ENCODE measurements at places on chromosomes 3 and 15.
A peak's percentile ranks its signal among the peaks of the same experiment; 100 is the strongest.

DNA sequence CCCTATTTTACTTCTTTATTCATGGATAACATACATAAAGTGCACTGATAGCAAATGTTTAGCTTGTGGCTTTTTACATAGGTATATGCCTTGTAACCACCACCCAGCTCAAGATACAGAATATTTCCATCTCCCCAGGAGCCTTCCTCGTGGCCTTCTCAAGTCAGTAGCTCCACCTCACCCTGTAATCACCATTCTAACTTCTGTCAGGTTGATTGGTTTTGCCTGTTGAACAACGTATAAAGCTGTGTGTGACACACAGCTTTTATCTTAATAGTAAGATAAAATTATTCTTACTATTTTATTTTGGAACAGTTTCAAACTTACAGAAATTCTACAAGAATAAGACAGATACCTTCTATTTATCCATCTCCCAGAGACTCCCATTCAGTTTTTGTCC lies 13.3 kb downstream of the ATG7 start:
- DNase-seq, result no peak

DNA sequence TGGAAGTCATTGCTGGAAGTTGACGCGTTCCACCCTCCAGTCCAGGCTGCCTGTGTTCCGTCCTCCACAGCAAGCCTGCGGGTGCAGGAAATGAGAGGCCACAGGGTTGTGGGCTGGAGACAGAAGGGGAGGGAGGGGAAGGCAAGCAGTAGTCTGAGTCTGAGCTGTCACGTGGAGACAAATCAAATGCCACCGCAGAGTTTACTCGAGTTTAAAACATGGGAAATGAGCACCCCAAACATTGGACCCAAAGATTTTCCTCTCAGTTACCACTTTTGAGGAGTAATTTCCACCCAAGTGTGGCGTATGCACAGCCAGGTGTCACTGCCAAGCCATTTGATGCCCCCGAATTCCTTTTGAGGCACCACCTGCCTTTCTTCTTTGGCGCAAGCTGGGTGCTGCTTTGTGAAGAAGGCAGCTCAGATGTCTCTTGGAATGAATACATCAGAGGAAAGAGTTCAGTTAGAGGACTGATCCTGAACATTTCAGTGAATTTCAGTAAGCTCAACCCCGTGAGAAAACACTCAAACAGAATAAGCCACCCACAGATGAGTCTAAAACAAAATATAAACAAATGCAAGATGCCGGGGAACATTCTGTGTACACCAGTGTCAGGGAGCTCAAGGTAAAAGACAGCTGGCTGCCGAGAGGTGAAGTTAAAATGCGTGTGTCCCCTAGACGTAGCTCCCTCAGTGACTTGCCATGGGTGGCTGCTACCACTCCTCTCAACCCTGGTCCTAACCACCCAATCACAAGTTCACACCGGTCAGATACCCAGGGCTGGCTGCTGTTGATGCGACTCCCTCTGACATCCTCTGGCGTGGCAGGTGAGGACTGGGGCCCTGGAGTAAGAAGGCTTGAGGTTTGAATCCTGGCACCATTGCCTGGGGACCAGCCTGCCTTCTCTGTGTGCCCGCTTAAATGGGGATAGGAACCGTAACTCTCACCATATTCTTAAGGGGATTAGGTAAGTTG lies 203.8 kb downstream of the UACA start:
- DNase-seq, result no peak

- DNase-seq, result no peak
Observed at GRCh38 chr3:177467247-177467985, 270.1 kb upstream of the TBL1XR1 start.

- no peak for DNase-seq
Observed at GRCh38 chr15:66765478-66766281, 63.6 kb downstream of the SMAD6 start.

GRCh38 chr3:119937229-119937628 lies 155.3 kb downstream of the NR1I2 start:
- no peak for DNase-seq

- peak; percentile 81 for DNase-seq
Observed at GRCh38 chr3:106135451-106136160, 266.8 kb upstream of the CBLB start.

DNA sequence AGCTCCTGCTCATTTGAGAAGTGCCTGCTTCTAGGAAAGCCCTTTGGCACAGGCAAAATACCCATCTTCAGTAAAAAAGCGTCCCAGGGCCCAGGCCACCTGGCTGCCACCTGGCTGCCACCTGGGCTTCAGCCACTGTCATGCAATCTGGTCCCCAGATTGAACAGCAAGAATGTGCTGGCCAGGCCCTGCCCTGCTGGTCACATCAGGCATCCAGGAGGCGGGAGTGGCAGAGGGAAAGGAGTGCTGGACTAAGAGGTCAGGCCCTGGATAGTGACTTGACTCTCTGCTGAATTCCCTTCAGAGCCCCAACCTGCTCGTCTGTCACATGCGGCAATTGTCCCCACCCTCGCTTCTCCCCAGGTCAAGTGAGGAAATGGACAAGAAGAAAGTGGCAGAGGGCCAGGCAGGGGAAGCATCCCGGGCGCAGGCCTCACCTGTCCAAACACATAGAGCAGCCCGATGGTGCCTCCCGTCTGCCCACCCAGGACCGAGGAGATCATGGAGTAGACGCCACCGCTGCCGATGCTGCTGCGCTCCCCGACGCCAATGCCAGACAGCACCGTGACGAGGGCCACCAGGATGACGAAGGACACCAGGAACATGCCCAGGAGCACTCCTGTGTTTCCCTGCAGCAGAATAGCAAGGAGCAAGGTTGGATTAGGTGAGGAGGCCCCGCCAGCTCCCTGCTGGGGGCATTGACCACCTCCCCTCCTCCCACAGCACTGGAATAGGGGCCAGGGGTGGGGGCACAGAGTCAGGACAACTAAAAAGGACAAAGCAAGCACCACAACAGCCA lies 25.5 kb downstream of the SLC12A8 start:
- no peak for DNase-seq

DNA sequence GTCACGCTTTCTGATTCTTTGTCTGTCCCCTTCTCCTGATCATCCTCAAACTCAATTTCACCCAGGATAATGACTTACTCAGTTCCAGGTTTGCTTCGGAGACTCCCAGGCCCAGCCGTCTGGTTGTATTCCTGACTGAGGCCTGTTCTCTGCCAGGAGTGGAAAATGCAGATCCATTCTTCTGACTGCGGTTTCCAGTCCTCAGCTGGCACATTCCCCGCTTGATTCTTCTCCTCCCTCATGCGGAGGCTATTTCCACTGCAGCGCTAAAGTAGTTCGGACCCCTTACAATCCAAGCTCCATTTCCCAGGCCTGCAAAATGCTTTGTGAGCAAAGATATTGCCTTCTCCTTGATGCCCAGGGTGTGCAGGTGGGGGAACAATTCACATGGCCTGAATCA lies 47.2 kb upstream of the GALNT15 start:
- no peak for DNase-seq

DNA sequence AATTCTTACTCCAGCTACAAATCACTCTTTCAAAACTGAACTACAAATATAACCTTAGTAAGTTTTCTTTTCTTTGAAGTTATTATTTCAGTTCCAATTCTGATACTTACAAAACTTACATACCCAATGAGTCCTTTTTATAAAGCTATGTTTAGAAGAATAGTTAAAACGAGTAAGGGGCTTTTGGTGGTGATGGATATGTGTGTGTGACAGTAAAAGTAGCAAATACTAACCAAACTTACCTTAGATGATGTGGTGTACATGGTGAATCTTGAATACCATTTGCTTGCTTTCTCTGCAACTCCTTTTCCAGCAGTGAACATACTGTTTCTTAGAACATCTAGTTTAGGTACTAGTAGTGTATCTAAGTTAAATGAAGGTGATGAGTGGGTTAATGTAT lies 68.4 kb downstream of the SLC24A1 start:
- DNase-seq, result no peak

DNA sequence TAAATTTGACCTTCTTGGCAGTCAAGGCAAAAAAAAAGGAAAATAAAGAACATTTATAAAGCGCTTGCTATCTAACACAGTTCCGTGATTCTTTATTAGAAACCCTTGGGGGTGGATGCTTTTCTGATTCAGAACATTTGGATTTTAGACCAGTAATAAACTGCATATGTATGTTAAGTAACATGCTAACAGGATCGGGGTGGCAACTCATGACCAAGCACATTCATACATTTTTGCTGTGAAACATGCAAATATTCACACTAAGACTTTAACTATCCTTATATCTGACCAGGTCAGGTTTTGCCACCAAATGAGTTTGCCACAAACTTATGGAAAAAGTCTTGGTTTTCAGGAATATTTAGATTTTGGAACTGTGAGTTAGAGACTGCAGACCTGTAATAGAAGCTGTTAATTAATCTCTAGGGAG lies 30.4 kb upstream of the KLF13 start:
- DNase-seq, result no peak

GRCh38 chr15:62883938-62884479 lies 158.5 kb upstream of the TPM1 start:
- no peak for DNase-seq

DNA sequence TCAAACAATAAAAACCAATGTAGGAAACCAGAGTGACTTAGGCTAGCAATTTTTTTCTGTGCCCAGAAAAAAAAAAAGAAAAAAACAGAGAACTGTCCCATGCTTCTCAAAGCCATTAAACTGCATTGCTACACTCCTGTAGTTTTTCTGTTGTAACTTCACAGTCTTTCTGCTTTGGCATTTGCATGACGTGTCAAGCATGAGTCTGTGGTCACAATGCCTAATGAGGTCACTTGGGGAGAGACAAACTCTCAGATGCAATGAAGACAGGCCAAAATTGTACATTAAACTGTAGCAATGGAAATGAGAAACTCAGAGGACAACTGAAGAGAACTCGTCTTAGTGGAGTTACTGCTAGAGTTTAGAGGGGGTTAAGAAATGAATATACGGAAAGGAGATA lies 30.8 kb downstream of the CCDC80 start:
- DNase-seq, result no peak

GRCh38 chr3:157059181-157059580 lies 100.8 kb downstream of the CCNL1 start:
- DNase-seq, result no peak

- no peak for DNase-seq
Observed at GRCh38 chr3:101900736-101901135, 51.4 kb downstream of the NFKBIZ start.

- DNase-seq, result no peak
Observed at GRCh38 chr3:130687327-130687726, 59.3 kb downstream of the PIK3R4 start.

DNA sequence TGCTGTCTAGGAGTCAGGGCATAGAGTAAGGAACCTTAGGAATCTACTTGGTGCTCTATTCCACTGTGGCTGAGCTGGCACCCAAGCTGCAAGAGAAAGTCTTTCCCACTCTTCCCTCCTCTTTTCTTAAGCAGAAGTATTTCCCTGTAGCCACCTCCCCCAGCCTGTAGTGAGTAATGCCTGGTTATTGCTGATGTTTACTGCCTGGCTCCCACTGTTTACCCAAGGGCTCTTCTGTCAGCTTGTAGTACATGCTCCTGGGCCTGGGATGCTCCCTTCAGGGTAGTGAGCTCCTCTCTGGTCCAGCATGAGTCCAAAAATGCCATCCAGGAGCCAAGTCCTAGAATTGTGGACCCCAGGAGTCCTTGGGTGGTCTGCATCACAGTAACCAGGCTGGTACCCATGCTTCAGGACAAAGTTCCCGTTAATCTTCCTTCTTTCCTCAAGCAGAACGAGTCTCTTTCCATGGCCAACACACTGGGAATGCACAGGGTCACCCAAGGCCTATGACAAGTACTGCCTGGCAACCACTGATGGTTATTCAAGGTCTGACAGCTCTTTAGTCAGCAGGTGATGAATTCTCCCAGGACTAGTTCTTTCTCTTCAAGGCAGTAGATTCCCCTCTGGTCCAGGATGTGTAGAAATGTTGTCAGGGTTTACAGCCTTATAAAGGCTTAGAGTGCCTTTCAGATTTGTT lies 17.6 kb downstream of the GALK2 start:
- DNase-seq, result no peak

GRCh38 chr3:107675233-107675900 lies 152.6 kb downstream of the BBX start:
- no peak for DNase-seq

DNA sequence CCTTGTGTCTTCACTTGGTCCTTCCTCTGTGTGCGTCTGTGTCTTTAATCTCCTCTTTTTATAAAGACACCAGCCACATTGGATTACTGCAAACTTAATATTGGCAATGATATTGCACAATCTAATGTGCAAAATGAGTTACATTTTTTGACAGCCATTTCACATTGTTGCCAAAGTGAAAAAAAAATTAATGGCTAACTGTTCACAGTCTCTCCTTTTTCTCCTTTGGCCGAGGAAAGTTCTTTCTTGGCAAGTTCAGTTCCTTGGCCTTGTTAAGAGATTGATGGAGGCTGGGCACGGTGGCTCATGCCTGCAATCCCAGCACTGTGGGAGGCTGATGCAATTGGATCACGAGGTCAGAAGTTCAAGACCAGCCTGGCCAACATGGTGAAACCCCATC lies 62.2 kb upstream of the ZNF280D start:
- DNase-seq, result no peak

GRCh38 chr3:60743631-60744164 lies 507.6 kb downstream of the FHIT start:
- DNase-seq, result no peak

GRCh38 chr3:25690768-25691533 lies 26.2 kb upstream of the TOP2B start:
- DNase-seq, result no peak

DNA sequence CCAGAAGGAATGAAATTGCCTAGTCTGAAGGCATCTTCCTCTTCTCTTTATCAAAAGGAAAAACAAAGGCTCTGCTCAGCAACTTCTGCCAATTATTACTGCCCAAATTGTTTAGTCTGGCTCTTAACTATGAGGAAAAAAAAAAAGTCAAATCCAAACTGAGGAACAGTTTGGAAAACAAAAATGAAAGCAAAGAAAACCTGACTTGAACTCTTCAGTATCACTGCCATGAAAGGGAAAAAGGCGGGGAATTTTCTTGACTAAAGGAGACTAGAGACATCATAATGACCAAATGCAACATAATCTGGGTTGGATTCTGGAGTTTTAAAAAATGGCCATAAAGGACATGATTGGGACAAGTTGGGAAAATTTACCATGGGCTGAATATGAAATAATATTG lies 156.3 kb downstream of the STT3B start:
- DNase-seq, result no peak

DNA sequence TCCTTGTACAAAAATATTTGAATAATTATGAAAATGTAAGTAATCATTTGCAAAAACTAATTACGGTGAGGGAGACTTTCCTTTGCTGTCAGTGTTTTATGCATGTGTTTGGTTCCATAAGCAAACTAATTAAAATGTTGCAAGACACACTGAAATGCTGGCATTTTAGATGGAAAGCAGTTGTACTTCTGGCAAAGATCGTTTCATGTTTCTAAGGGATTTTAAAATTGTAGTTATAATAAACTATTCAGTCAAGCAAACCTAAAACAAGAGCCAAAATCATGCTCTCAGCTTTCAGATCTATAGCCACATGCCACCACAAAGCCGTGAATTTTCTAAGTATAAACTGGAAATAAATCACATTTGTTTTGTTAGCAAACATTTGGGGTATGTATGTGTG lies 240.1 kb upstream of the ZNF385D start:
- DNase-seq, result no peak
